Mesothelial cell of epicardium (in vitro differentiated cells): ENCODE measurements at places on chromosomes 11 and 22.
A peak's percentile ranks its signal among the peaks of the same experiment; 100 is the strongest.

DNA sequence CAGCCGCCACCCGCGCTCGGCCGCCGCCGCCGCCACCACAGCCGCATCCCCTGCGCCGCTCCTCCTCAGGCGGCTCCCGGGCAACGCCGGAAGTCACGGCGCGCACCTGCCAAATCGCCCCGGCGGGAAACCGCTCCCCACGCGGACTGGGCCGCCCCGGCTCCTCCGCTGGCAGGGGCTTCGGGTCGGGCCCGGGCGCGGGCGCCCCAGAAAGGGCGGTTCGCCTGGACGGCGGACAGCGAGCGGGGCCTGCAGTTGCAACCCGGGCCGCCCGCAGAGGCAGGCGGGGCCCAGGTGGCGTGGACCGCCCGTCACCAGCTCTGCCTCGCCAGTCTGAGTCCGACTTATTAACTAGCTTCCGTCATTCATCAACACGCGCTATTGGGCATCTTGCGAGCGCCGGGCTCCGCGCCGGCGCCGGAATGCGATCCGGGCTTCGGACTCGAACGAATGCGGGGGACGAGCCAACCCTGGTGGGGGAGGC lies at the start of gene HIRA:
Gene HIRA (minus strand): TSS at position 85 of the 484 bp plus-strand sequence. CDS start 257 bp downstream, outside the sequence.
- DNase-seq, result peak; percentile 76

GRCh38 chr22:46010951-46011626 lies 34.1 kb upstream of the WNT7B start:
- no peak for DNase-seq

DNA sequence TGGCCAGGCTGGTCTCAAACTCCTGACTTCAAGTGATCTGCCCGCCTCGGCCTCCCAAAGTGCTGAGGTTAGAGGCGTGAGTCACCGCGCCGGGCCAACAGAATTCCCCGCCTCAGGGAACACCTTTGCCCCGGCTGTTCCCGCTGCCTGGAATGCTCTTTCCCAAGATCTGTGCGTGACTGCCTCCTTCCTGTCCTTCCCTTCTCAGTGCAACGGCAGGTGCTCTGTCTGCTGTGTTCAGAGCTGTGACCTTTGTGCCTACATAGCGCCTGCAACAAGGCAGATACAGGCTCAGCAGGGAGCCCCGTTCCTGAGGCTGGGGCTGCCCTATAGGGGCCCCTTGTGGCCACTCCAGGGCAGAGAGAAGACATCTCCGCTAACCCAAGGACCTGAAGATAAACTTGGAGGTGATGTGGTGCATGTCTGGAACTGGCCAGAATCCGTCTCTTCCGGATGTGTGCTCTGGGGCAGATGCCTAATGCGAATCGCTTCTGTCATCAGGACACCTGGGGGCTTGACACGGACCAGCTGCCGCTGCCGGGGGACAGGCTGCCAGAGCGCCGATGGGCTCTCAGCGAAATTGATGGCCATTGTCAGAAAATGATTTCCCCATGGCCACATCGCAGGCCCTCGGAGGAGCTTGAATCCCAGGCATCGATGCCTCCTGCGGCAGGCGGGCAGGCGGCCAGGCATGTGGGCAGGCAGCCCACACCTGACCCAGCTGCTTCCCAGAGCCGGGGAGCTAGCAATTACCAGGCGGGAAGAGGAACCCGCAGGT lies 43.5 kb upstream of the TCF20 start:
- no peak for DNase-seq

- no peak for DNase-seq
Measured at GRCh38 chr11:96969251-96969650, 579.4 kb downstream of the JRKL start.

GRCh38 chr11:69496631-69497220 lies 15.3 kb downstream of the LINC01488 start:
- DNase-seq, result no peak

DNA sequence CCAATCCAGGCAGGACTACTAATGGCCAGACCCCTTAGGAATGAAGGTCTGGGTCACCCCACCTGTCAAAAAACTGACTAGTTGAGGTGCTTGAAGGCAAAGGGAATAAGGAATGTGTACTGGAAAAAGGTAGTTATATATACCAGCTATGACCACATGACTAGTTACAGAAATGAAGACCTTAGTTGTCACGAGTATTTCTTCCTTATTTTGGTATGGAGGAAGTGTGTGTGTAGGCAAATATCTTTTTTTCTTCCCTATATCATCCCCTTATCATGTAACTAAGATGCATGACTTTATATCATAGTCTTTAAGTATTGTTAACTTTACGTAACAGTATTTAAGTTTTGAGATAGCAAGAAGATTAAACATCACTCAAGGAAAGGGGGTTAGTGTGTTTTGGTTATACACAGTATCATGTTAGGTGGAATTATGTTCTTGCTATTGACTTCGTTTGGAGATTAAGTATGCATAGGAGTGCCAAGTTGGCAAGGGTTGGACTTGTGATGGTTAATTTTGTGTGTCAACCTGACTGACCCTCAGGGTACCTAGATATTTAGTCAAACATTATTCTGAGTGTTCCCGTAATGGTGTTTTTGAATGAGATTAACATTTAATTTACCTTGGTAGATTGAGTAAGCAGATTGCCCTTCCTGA lies 38.2 kb upstream of the NARS2 start:
- no peak for DNase-seq

- no peak for DNase-seq
Measured at GRCh38 chr22:25451480-25452114, 112.9 kb upstream of the GRK3 start.

- no peak for DNase-seq
Measured at GRCh38 chr11:44244639-44245310, 65.2 kb downstream of the ALX4 start.

DNA sequence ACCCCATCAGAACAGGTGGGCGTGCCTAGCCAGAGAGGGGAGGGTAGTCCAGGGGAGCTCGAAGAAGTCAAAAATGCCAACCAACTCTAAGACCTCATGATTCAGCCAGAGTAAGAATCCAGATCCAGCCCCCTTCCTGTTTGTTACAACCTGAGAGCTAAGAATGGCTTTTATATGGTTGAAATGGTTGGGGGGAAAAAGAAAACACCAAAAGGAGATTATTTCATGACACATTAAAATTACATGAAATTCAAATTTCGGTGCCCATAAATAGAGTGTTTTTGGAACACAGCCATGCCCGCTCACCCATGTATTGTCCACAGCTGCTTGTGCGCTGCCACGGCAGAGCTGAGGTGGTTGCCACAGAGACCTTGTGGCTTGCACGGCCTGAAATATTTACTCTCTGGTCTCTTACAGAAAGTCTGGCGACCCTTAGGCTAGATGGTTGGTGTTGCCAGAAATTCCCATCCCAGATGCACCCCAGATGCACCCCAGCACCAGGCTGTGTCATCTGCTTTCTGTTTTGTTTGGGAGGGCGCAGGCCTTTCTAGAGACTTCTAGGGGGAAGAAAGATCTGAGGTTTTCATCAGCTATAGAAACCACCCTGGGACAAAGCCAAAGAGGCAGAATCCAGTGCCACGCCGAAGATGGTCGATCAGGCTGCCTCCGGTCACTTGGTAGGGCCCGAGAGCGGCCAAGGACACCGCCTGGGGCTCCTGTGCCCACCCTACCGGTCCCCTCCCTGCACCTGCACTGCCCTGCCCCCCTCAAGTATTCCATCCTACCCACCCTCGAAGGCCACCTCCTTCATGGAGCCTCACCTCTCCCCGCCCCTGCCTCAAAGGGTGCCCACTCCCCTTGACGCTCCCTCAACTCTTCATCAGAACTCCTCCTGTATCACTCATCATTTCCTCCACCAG lies 80.2 kb downstream of the DSCAML1 start:
- DNase-seq, result no peak

GRCh38 chr11:59188954-59189353 lies 17.0 kb downstream of the DTX4 start:
- no peak for DNase-seq

- no peak for DNase-seq
Measured at GRCh38 chr11:65767406-65767805, 13.4 kb downstream of the AP5B1 start.

DNA sequence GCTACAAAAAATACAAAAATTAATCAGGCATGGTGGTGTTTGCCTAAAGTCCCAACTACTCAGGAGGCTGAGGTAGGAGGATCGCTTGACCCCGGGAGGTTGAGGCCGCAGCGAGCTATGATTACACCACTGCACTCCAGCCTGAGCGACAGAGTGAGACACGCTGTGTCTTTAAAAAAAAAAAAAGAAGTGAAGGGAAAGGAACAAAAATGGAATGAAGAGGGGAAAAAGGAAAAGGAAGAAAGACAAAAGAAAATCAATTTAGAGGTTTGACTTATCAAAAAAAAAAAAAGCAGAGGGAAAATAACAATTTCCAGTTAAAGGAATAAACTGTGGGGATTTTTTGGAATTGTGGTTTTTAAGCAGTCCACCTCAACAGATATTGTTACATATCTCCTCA lies 36.8 kb downstream of the MRTFA start:
- no peak for DNase-seq

GRCh38 chr11:65298655-65299179 lies 15.9 kb upstream of the CDC42EP2 start:
- no peak for DNase-seq

DNA sequence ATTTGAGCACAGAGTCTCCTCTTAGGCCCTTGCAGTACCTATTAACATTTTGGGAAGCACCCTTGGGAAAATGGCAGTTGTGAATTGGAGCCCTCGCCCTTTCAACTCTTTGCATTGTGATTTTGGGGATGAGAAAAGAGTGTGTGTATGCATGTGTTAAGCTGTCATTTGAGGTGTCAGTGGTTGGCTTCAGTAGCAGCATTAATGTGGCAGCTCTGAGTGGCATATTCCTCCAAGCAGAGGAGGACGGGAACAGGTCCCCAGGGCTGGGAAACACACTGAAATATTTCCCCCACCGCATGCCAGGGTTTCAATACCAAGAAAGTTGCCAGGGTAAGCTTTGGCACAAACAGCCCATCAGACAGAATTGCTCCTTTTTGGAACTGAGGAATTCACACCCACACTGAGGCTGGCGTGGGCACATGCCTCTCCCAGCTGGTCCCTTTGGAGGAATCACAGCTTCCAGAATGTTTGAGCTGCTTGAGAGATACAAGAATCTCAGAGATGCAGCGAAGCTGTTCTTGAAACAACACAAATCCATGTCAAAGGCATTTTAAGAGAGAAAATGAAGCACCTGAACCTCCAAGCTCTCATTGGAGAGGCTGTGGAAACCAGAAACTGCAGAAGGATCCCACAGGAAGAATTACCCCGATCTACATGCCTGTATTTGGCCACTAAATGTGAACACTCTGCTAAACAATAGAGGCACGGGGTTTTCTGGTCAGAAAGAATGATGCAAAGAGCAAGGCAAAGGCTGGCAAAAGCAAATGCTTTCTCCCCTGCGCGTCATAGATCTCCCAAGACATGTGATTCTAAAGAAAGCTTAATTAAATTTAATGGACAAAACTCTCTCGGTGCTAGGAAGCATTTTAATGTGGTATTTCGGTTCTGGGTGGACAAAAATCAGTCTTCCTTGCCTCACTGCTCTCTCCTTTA lies 67.2 kb upstream of the RCN1 start:
- DNase-seq, result no peak

DNA sequence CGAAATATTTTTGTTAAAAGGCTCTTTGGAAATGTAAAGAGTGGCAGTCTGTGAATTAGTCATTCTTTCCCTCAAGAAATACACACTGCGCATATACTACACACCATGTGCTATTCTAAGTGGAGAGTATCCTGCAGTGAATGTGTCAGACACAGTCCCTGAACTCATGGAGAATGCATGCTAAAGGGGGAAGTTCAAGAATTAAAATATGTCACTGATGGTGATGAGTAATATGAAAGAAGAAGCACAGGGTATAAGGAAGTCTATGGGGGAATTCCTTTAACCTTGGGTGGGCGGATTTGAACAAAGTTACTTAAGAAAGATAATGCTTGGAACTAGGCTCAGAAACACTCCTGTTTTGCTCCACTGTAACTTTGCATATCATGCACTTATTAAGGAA lies 153.0 kb downstream of the LRRC4C start:
- DNase-seq, result no peak

DNA sequence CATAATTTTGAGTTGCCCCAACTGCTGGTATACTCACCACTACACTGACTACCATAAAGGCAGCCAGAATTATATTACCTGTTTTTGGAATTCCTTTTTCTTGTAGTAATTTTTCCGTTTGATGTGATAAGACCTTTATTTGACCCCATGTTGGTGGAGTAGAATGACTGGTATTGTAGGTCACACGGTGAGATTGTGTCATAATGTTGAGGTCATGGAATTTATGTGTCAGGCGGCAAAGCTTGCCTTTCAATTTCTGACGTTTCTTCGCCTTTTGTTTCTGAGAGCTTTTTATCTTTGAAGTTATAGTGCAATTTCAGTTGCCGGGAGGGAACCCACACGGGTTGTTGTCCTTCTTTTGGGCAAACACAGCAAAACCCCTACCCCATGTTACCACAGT lies 13.0 kb downstream of the OR52K1 start:
- no peak for DNase-seq

GRCh38 chr11:75273411-75274391 lies 33.1 kb downstream of the TPBGL start:
- DNase-seq, result no peak

- DNase-seq, result no peak
Measured at GRCh38 chr11:115267238-115267781, 236.9 kb downstream of the CADM1 start.

DNA sequence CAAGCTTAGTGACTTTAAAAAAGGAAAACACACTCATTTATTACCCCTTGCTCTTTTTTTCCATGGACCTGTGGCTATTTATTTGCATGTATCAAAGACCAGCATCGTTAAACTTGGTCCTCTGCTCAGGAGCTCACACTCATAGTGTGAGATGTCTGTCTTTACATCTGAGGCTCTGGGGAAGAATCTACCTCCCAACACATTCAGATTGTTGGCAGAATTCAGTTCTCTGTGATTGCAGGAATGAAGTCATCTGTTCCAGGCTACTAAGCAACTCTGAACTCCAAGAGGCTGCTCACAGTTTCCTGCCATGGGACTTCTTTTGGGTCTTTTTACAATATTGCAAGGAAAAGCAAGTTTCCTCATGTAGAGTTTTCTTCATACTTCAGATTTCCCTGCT lies 138.8 kb downstream of the LRRC4C start:
- DNase-seq, result no peak

GRCh38 chr11:78299000-78299710 lies 110.4 kb downstream of the USP35 start:
- no peak for DNase-seq

- DNase-seq, result no peak
Measured at GRCh38 chr22:44468973-44469372, 29.1 kb downstream of the RTL6 start.

GRCh38 chr11:6941970-6942369 lies 15.7 kb downstream of the ZNF215 start:
- no peak for DNase-seq

GRCh38 chr11:104843150-104843836 lies 55.0 kb downstream of the CASP12 start:
- DNase-seq, result no peak

DNA sequence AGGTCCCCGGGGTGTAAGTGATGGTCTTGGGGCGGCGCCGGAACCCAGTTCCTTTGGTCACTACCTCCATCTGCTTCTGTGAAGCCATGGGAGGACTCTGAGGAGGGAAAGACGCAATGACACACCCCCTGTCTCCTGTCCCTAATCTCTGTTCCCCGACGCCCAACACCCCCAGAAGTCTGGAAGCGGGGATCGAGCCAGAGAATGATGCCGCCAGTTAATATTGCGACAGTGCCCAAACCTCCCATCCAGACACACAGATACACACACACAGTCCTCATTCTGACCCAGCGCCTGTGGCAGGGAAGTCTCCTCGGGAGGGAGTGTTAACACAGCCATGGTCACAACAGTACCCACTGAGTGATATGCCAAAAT lies 352 bp downstream of the C22orf23 start:
- DNase-seq, result no peak
